ENCODE measurements at places on chromosomes 3 and 15. TPM values are rescaled to one million over a fixed set of nuclear protein-coding genes. Genes with fewer than 3 reads are reported as not detected.

DNA sequence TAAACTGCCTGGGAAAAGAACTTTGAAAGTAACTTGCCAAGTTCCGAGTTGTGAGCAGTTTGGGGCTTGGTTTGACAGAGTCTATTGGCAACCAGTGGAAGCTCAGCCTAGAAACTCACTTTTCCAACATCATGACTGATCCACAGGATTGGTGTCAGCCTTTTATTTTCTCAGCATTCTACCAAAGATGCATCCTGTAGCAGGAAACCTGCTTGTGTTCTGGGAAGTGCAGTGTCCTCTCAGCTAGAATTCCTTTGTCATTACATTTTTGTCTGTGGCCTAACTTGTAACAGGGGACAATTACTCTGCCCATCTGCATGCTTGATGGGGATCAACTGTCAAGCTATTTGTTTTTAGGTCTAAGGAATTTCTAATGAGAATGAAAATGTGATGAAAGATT, 116.7 kb upstream of the LMOD3 start:
- DNase-seq = no peak
- no peaks in the 10 kb centered on the region for H3K27me3 ChIP-seq
- H3K4me1 ChIP-seq = peaks cover 15% of the 10 kb centered on the region
- H3K36me3 ChIP-seq = peaks cover 4% of the 10 kb centered on the region

GRCh38 chr15:101380146-101380545, 85.1 kb upstream of the SNRPA1 start:
- no peaks in the 10 kb centered on the region for H3K27me3 ChIP-seq
- DNase-seq = no peak
- H3K36me3 ChIP-seq = no peaks in the 10 kb centered on the region
- H3K27ac ChIP-seq = no peak overlapping the region
- H3K4me1 ChIP-seq = no peaks in the 10 kb centered on the region
- H3K4me3 ChIP-seq = no peak overlapping the region

GRCh38 chr3:2713923-2714322, 396.3 kb downstream of the IL5RA start:
- no peak for DNase-seq
- no peak overlapping the region for H3K27ac ChIP-seq
- H3K27me3 ChIP-seq = no peaks in the 10 kb centered on the region

GRCh38 chr15:79994615-79995014, 23.6 kb upstream of the BCL2A1 start:
- no peaks in the 10 kb centered on the region for H3K27me3 ChIP-seq
- no peaks in the 10 kb centered on the region for H3K36me3 ChIP-seq
- H3K4me1 ChIP-seq = no peaks in the 10 kb centered on the region
- no peak for DNase-seq

- no peak overlapping the region for H3K27ac ChIP-seq
- no peaks in the 10 kb centered on the region for H3K4me1 ChIP-seq
- no peak overlapping the region for H3K4me3 ChIP-seq
- no peaks in the 10 kb centered on the region for H3K27me3 ChIP-seq
- H3K36me3 ChIP-seq = no peaks in the 10 kb centered on the region
These were observed 194.1 kb downstream of the ROBO2 start for GRCh38 chr3:77234004-77234403.

CELSR3 gene
- total RNA-seq = 2.0 TPM
